Gastroesophageal sphincter (tissue), 4 donors: ENCODE measurements at places on chromosomes 3 and 15. TPM values are rescaled to one million over a fixed set of nuclear protein-coding genes. Genes with fewer than 3 reads are reported as not detected.

Gene NR1I2
- total RNA-seq: not detected

Gene SCN11A
- 0.15 TPM for total RNA-seq

Gene UROC1
- not detected for total RNA-seq

Gene C15orf39
- total RNA-seq: 13.2 TPM

Gene CYP8B1
- not detected for total RNA-seq

Gene ZNF620
- 3.7 TPM for total RNA-seq

Gene CAV3
- not detected for total RNA-seq

Gene ITGA11
- total RNA-seq: 3.8 TPM

Gene GNL3
- total RNA-seq: 58.7 TPM

Gene PGBD4
- 1.6 TPM for total RNA-seq

Gene TMEM212
- not detected for total RNA-seq

Gene P2RY12
- total RNA-seq: 0.31 TPM

Gene P2RY13
- total RNA-seq: 0.58 TPM

Gene KIF15
- 0.72 TPM for total RNA-seq

Gene ZBTB47
- 117 TPM for total RNA-seq

Gene AADACL2
- total RNA-seq: 4.4 TPM
